Fibroblast of skin of right biceps (primary cell): ENCODE measurements at places on chromosomes 3 and 15.
A peak's percentile ranks its signal among the peaks of the same experiment; 100 is the strongest.

DNA sequence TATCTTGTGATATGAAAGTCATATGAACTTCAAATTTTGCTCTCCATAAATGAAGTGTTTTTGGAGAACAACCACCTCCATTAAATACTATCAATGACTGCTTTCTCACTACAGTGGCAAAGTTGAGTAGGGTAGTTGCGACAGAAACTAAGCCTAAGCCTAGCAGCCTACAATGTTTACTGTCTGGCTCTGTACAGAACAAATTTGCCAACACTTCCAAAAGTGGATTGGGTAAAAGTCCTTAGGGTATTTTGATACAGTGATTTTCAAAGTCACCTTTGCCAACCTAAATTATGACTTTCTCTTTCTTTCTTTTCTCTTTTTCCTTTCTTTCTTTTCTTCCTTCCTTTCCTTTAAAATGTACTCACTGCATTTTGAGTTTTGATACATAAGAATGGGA is 142.6 kb downstream of the PLCL2 start:
- no peak for DNase-seq

- no peak for DNase-seq
Observed at GRCh38 chr3:133037436-133037835, 755 bp upstream of the TMEM108 start.

GRCh38 chr3:28125342-28125741 is 116.1 kb upstream of the CMC1 start:
- no peak for DNase-seq

DNA sequence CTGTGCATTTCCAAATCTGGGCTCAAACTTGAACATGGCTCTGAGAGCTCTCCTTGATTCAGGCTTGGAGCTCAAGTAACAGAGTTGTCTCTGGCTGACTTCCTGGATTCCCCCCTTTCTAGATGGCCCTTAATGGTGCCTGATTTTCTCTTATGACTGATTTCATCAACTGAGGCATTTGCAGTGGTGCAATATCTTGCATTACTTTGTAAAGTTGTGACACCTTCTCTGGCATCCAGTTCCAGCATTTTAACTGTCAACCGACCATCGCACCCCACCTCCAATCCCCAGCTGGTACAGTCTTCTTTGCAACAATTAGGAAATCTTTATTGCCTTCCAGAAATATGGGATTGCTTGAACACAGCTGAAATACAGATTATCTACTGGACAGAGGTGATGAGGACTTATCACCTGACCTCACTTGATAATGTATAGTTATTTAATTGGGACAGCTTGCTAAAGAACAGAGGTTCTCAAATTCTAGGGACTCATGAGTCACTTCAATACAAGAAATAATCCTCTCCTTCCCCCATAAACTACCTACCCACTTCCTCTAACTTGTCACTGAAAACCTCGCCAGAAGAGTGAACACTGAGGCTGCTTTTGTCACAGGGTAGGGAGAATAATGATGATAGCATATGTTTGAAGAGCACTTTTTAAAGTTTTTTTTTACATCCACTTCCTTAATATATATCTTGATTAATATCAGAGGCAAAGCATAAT is 41.8 kb downstream of the FILIP1L start:
- peak; percentile 64 for DNase-seq

GRCh38 chr3:7766530-7766929 is 735.1 kb upstream of the LMCD1 start:
- DNase-seq, result no peak

GRCh38 chr3:174229916-174230315 is 629.2 kb upstream of the NAALADL2 start:
- peak; percentile 84 for DNase-seq

DNA sequence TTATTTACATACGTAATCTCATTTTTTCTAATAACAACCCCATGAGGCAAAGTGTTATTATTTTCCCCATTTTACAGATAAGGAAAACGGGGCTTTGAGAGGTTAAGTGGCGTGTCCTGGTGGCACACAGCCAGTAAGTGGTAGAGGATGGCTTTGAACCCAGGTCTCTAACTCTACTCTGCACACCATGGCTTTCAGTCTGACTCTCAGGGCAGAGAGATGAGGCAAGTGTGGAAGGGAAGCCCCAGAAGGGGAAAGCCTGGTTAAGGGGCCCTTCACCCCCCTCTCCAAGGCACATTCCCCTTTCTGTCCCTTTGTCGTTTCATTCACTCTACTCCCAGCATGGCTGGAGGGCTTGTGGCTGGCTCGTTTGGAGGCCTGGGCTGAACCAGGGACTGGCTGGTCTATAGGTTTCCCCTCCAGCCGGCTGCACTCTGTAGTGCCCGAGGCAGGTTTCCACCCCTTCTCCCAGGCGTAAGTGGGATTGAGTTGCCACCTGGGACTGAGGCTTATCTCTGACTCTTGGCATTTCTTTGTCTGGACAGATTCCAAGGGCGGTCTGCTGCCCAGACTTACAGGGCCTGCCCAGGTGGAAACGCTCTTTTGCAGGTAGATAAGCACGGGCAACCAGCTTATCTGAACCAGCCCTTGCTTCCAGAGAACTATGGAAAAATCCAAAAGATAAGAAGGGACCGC is 12.1 kb downstream of the SEMA4B start:
- DNase-seq, result no peak

- DNase-seq, result peak; percentile 90
Observed at GRCh38 chr3:101643861-101644613, 32.9 kb downstream of the ZBTB11 start.

DNA sequence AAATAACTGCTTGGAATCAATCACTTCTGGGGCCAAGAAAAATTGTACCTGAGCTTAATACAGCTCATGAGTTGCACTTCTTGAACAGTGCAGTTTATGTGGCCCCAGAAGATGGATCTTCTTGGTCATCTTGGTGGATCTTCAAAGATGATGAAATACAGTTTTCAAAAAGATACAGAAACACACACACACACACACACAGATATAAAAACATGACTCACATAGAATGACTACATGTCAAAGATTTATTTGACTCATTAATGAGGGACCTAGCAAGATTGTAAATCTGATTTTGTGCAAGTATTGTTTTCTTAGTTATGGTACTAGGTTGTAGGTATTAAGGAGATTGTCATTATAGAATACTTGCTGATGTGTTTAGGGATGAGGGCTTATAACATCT is 32.6 kb downstream of the PDCD6IP start:
- peak; percentile 54 for DNase-seq

GRCh38 chr3:55634345-55634744 is 147.2 kb upstream of the WNT5A start:
- DNase-seq, result peak; percentile 25

DNA sequence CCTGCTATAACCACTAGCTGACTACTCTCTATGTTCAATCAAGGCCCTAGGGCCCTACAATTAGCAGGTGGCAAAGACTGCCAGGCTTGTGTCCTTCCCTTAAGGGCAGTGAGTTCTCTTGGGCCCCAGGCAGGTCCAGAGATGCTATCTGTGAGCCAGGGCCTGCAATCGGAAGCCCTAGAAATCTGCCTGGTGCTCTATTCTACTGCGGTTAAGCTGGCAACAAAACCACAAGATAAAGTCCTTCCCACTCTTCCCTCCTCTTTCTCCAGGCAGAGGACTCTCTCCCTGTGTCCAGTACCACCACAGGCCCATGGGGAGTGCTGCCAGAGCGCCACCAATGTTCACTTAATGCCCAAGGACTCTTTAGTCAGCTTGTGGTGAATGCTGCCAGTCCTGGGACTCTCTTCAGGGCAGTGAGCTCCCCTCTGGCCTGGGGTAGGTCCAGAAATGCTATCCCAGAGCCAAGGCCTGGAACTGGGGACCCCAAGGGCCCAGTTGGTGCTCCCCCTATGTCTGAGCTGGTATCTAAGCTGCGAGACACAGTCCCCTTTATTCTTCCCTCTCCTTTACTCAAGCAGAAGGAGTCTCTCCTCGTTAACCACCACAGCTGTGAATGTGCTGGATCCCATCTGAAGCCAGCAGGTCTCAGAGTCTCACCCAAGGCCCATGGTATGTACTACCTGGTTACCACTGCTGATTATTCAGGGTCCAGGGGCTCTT is 34.7 kb downstream of the XXYLT1 start:
- no peak for DNase-seq

- no peak for DNase-seq
Observed at GRCh38 chr15:38238311-38238710, 14.3 kb upstream of the SPRED1 start.

DNA sequence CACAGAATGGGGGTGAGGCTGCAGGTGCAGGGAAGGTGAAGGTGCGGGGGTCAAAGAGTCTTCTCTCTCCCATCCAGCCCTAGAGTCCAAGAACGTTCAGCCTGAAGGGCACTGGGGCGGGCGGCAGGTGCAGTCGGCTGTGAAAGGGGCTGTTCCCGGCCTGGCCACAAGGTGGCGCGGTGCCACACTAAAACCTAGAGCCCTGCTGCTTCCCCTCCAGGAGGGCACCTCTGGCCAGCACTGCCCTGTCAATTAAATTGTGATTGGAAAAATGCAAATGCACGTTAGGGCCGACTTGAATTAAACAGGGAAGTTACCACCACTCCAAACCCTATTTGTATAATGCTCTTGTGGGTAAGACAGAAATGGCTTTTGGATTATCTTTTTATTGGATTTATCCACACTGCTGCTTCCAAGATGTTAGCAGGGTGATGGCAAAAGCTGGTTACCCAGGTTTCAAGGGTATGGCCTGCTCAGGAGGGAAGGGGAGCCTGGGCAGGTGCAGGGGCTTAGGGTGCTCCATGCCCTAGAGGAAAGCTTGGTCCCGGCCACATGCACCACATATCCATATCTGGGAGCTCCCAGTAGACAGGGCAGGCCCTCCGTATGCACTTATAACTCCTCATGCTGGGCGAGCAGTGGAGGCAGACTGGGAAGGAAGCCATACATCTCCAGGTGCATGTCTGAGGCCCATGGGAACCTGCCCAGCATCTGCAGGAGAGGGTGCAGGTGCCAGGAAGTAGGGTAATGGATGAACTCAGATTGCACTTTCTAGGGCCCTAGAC is 119.8 kb downstream of the ADCY5 start:
- DNase-seq, result peak; percentile 38

- no peak for DNase-seq
Observed at GRCh38 chr3:76646921-76647562, 392.9 kb upstream of the ROBO2 start.

DNA sequence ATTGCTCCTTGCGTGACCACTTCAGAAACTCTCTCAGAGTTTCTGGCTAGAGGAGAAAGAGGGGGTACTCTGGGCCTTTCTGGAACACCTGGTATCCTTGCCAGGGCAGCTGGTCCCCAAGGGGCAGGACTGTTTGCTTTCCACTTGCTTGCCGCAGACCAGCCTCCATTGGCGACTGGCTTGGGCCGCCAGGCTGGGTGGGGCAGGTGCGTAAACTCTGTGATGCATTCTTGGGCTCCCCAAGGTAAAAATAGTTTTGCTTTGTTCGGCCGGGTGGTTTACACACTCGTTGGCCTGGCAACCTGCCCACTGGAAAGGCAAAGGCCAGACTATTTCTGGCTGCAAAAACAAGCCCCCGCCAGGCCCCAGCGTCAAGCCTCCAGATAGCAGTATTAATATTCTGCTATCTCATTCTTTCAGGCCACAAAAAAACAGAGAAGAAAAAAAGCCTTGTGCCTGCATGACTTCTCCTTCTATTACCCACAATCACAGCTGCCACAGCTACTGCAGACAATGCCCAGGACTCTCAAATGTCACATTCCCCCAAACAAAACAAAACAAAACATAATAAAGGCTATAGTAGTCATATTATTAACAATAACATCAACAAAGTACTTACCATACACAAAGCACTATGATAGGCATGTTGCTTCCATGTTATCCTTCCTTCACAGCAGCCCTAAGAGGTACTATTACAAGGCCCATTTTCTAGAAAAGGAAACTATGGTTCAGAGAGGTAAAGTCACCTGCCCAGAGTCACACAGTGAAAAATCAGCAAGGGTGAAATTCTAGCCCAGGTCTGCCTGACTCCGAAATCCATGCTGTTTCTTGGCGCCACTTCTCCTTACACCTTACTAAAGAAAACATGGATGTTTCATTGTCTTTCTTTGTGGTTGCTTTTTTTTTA is 14.0 kb upstream of the SSUH2 start:
- DNase-seq, result peak; percentile 61

- DNase-seq, result no peak
Observed at GRCh38 chr15:66046326-66046725, 177.0 kb downstream of the RAB11A start.

DNA sequence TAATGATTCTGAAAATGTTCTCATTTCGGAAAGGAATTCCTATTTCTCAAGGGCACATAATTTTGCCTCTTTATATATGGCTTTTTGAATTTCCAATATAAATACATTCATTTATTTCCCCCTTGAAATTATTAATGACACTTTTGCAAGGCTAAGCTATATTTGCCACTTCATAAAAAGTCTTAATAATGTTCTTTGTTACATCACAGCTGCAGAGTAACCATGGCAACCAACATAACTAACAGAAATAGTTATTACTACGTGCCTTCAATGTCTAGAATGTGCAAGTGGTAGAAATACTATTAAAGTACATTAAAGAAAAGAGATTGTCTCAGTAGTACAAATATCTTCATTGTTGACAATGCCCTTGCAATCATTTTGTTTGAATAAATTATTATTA is 471.8 kb downstream of the C3orf38 start:
- DNase-seq, result no peak

DNA sequence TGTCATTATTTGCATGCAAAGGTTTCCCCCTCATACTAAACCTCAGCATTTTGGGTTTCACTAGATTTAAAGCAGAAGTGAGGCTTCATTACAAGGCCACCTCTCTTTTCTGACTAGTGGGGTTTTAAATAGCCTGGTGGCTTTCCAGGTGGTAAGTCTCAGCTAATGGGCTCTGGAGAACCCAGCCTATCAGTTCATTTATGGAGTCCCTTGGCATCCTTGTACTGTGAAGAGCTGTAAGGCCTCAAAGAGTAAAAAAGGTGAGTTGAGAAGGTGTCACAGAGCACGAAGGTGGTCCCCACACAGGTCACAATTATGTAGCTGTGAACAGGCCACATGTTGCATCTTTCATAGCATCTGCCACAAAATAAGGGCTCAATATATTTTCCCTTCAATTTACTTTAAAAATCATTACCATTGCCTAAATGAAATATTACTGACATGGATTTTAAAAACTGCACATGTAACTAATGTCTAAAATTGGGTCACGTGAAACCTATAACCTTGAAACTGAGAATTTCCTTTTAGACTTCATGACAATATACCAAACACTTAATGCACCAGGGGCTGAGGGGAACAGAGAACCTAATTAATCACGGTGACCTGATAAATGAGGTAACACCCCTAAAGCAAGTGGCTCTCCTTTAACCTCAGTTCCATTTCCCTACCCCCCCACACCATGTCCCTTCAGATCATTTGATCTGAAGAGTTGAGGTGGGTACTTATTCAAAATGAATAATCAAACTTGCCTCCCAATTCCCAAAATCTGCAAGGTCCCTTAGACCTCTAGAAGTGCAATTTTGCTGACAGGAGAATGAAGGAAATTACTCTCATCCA is 1.3 kb downstream of the NGLY1 start:
- no peak for DNase-seq

DNA sequence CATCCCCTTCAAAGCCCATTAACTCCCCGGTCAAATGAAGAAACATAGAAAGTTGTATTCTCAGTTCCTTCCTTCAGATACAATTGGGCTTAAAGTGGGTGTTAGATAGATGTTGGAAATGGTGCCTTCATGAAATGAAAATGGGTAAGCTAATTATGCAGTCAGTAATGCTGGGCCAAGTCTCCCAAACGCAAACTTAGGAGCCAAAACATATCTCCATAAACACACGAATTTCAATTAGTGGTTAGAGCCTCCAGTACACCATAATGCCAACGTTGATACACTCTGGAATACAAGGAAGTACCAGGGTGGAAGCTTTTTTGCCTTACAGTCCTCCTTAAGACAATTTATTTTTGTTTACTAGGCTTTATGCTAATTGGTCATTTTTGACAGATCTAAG is 1059.0 kb downstream of the TUSC7 start:
- DNase-seq, result no peak
